ENCODE measurements at places on chromosomes 4 and X.

DNA sequence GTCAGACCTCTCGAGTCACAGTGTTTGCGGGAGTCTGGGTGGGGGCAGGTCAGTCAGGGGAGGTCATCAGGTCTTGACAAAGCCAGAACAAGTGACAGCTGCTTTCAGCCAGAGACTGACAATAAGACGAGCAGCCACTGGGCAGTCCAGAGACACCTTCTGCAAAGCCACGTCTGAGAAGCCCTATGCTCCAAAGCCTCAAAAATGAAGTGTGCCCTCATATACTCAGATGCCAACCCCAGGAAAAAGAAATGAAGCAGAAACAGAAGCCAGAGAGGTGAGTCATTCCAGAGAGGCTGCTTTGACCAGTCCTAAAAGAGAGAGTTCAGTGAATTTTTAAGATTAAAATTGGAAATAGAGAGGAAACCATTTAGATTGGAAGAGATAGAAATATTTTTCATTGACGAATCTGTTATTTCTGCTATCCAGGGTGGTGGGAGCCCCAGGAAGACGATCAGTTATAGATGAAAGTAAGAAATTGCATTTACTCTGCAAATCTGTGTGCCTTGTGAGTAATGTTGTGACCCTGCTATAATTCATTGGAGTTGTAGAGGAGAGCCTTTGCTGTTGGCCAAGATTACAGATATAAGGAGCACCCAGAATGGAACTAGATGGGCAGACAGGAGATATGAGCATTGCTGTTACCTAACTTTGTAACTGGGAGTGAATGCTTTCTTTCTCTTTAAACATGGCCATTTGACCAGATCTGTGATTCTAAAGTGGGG is 77.9 kb downstream of the LRRC66 start:
- no peak for DNase-seq

DNA sequence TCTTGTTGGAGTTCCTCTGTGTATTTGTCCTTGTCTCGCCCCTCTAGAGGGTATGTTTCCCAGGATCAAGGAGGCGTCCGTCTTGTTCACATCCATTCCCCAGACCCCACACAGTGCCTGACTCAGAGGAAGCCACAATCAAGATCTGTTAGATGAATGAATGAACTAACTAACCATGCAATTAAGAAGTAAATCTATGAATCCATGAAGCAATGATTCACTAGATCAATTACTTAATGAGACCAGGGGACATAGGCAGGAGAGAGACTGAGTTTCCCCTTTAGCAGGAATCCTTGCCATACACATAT is 11.9 kb downstream of the BLOC1S4 start:
- no peak for DNase-seq

GRCh38 chr4:183303301-183303700 is 16.8 kb downstream of the CLDN22 start:
- DNase-seq: no peak

DNA sequence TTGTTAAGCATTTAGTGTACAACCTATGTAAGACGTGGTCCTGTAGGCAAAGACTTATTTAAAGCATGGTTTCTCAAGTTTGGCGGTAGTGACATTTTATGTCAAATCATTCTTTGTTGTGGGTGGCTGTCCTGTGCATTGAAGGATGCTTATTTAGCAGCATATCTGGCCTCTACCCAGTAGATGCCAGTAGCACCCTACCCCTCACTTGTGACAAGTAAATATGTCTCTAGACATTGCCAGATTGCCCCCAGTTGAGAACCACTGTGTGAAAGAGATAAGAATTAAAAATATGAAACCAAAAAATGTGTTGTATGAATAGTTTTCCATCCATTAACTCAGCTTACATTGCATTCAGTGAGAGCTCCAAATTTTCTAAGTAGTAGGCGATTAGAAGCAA is 25.5 kb downstream of the MMAA start:
- DNase-seq: no peak

DNA sequence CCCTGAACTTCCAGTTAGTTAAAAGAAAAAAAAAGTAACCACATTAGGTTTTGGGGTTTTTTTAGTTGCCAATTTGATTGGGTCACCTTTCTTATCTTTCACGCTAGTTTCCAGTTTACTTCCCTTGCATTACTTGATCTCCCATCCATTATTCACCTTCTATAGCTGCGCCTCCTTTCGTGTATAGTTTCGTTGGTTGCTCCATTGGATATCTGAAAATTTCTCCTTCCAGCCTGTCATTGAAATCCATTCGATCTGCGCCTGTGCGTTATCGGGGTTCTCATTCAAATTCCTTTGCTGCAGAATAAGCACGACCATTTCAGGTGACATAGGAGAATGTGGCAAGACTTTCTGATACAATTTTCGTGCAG is 764 bp downstream of the TRAPPC11 start:
- DNase-seq: no peak

- no peak for DNase-seq
Observed at GRCh38 chr4:122360754-122361153, 18.1 kb upstream of the ADAD1 start.

DNA sequence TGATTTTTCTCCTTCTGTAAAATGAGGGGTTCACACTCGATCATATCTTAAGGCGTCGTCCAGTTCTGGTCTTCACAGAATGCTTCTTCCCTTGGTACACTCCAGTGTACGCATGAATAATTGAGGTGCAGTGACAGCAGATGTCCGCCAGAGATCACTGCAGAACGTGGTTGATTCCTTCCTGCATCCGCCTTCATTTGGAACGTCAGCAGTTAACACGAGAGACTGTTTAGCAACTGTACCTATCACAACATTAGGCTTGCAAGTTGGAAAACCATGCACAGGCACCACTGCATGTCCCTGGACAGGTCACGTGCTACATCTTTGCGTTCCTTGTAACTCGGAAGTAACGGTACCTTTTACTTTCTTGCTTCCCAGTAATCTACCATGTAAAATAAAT is 66.0 kb upstream of the GEMIN8 start:
- DNase-seq: peak; percentile 1

DNA sequence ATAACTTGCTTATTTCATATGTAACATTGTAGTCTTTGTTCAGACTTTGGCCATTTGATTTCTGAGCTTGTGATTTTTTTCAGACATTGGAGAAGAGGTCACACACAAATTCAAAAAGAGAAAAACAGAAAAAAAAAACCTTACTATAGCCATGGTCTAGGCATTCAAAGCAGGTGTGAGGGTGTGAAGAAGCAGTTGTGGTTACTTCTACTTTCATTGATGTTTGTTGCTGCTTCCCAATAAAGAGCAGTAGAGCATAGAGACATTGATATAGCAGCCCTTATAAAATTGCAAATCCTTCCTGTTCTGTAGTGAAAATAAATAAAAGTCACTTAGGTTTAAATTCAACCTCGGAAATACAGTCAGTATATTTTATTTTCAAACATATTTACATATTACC is 671.6 kb downstream of the GRXCR1 start:
- DNase-seq: no peak

DNA sequence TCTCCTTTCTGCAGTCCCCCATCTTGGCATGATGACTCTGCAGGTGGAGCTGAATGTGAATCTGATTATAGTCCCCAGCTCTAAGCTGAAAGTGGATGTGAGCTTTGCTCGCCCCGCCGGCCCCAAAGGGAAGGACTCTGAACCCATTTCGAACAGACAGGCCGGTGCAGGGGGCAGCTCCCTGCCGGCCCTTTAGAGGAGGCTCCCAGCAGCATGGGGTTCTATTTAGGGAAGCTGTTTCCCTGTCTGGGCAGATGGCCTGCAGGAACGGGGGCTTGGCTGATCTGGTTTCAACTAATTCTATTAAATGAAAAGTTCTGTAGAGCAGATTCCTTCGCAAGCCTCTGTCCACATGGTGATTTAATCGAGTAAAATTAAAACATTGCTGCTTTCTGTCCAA is 104.8 kb upstream of the MSX1 start:
- DNase-seq: no peak

DNA sequence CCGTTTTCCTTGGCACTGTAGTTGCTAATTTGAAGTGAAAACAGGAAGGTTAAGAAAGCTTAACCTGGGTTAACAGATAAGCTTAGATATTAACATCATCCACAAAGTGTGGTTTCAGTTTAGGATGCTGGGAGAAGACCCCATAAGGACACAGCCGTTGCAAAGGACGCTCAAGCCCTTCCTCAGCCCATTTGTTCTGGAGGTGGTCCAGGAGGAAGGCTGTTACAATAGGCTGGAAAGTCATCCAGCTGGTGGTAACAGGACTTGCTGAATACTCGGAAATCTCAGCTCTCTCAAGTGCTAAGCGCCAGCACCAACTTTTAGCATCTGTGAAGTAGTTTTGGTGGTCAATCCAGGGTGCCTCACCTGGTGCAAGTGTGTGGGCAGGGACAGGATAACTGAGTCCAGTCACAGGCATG is 14.2 kb downstream of the CHST7 start:
- no peak for DNase-seq

GRCh38 chr4:169774466-169775445 is 17.0 kb upstream of the HPF1 start:
- DNase-seq: no peak

GRCh38 chr4:55396308-55397125 is 760 bp downstream of the TMEM165 start:
- DNase-seq: no peak

DNA sequence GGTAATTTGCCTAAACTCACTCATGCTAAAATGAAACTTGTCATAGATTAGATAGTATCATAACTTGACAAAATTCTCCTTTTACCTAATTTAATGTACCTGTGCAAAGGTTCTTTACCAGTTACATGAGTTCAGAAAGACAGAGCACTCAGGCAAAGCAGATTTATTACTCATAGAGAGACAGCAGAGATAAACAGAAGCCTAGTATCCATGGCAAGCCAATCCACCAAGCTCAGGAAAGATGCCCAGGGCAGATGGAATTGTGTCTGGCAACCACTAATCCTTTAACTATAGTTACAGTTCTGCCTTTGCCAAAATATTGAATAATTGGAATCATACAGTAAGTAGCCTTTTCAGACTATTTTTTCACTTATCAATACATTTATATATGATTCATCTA is 826.2 kb downstream of the TECRL start:
- no peak for DNase-seq

- no peak for DNase-seq
Observed at GRCh38 chr4:168039593-168039992, 52.7 kb upstream of the ANXA10 start.

DNA sequence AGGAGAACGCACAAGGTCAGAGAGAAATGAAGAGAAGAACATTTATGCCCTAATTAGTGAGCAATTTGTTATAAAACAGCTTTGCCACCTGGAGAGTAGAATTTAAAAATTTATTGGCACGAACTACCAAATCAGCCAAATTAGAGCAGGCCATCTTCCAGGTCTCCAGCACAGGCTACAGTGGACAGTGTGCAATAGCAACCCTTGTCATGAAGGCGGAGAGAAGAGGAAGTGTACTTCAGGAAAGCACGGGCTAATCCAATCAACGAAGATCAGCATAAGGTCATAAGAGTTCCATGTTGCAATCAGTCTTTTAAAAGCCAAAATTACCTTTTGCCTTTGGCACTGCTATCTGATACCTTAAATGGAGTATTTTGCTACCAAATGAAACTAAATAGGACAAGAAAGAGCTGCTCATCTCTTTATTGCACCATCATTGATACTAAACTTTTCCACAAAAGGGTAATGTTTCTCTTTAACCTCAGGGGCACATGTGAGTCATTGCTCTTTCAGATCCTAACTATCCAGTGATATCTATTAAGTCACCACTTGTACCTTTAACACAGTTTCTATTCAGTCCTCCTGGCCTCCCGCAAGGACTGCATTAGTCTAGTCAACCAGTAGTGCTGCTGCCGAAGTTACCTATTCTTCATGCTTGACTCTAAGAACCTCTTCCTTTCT is 19.9 kb downstream of the ANK2 start:
- no peak for DNase-seq

DNA sequence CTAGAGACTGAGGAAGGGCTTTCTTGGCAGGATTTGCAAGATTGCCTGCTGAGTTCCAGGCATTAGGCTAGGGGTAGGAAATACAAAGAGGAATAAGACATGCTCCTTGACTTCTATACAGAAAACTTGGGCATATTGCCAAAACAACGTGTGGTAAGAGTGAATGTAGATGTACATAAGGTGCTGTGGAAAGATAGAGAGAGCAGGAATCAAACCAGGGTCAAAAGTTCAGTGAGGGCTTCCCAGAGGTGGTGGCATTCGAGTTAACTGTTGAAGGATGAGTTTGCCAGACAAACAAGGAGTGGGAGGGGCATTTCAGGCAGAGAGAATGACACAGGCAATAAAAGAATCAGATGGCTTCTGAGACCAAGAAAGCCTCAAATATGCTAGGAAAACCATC is 187.9 kb downstream of the KDR start:
- DNase-seq: no peak

- DNase-seq: no peak
Observed at GRCh38 chr4:20311856-20312255, 60.2 kb downstream of the SLIT2 start.

DNA sequence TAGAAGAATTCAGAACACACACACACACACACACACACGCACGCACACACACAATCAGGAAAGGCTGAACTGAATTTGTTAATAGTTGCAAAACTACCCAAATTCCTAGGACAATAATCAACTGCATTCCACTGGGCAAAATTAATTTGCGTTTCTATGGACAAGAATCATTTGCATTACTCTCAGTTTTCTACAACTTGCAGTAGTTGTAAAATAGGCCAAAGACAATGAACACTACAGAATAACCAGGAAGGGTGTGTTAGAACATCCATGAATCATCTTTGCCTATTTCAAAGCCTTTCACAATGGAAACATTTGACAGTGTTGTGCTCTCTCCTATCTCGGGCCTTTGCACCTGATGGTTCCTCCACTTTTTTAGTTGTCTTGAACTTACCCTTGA is 77.1 kb upstream of the IGFBP7 start:
- no peak for DNase-seq

- no peak for DNase-seq
Observed at GRCh38 chr4:46886711-46887110, 22.3 kb downstream of the COX7B2 start.

DNA sequence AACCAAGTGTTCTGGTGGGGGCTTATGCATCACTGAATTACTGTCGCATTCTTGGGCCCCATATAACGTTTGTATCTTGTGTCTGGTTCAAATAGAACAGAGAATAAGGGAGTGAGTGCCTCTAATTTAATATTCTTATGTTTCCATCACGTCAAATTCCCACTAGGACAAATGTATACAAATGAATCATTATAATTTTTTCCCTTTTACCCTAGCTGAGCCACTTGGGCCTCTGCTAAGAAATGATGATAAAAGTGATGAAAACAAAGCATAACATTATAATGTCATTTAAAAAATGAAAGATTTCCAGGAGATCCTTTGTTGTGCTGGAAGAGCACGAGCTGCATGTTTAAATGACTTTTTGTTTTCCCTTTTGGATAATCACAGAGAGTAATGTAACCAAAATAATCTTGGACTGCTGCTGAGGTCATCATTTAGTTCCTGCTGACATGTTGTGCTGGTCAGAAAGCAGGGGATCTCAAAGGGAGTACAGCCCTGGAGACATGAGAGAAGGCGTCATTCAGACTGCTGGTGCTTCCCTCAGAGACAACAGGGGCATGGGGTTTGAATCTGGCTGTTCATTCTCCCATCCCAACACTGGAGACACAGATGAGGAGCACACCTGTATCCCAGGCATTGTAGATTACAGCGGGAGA is 105.1 kb upstream of the SCOC start:
- no peak for DNase-seq

- no peak for DNase-seq
Observed at GRCh38 chr4:159188646-159189045, 85.8 kb downstream of the RAPGEF2 start.
